Fibroblast of skin of abdomen (primary cell): ENCODE measurements at places on chromosomes 4 and X.

DNA sequence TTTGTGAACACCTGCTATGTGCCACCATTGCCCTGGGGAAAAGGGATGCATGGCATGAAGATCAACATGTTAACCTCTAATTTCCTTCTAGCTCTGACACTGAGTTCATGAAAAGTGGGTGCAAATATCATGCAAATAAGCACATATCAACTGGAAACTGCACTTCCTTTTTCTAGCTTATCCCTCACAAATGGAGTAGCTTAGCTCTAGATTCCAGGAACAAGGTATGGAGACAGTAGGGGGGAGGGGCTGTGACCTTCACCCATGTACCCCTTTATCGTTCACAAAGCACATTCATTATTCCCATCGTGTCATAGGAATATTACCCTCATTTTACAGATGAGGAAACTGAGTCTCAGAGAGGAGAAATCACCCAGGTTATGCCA, 37.4 kb downstream of the STARD8 start:
- no peak for DNase-seq

DNA sequence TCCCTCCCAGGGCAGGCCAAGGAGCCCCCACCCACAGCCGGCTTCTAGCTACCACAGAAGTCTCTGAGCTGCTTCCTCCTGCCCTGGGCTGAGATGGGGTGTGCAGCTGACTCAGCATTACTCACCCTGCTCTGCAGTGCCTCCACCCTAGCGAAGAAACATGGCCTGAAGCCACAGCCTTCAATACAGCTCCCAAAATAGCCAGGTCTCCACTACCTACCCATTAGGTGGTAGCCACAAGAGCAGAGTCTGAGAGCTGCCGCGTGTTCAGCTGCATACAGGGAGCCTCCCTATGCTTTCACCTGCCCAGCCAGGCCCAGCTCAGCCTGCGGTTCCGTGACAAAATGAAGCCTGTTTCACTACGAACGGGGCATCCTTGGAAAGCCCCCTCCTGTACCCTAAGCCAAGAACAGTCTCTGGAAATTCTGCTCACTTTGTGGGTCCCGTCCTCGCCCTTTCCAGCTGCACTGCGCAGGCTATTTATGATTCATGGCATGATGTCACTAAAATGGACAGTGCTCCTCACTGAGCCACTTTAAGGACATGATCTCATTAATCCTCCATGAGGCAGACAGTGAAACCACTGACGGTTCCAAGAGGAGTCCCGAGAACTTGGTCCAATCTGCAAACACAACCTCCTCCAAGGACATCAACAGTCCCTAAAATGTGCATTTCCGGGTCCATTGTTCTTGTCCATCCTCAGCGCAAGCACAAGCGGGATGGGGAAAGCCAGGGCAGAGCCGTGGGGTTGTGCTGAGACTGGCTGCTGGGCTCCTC, 20.2 kb downstream of the WDR1 start:
- DNase-seq: peak; percentile 89

GRCh38 chrX:12360986-12361598, 222.8 kb downstream of the FRMPD4 start:
- DNase-seq: peak; percentile 5

- DNase-seq: no peak
Observed at GRCh38 chr4:186810613-186811150, 87.0 kb upstream of the FAT1 start.

DNA sequence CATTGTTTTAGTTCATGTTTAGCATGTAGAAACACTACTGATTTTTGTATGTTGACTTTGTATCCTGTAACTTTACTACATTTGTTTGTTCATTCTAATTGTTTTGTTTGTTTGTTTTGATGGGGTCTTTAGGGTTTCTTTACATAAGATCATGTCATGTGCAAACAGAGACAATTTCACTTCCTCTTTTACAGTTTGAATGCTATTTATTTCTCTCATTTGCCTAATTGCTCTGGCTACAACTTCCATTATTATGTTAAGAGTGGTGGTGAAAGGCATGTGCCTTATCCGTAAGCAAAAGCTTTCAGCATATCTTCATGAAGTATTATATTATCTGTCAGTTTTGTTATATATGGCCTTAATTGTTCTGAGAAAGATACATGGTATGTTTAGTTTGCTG, 571.1 kb downstream of the PCDH7 start:
- DNase-seq: no peak
